NCI-H510A treated with DMSO at 0.1 percent for 48 hours (cell line): ENCODE measurements at places on chromosomes 6 and 20.

DNA sequence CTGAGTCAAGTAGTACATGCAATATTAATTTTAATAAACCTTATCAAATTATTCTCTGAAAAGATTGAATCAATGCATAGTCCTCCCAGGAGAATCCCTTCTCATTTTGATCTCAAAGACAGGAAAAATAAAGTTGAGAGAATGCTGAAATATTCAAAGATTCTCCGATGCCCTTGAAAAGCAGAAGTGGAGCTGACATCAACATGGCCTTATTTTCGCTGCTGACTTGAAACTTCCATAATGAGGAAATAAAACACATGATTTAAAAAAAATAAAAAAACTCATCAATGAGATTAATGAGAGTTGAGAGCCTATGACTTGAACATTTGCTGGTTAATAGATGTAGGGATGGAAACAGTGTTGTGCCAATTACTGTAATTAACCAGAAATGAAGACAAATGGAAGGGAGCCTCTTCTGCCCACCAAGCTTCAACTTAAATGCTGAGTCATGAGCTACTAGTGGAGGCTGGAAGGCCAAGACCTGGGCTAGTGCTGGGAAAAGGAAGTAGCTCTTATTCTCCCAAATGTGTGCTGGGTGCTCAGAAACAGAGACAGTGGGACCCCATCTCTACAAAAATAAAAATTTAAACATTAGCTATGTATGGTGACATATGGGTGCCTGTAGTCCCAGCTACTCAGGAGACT, 139.9 kb downstream of the BFSP1 start:
- no peak for DNase-seq

GRCh38 chr20:6466075-6466810, 301.2 kb upstream of the BMP2 start:
- DNase-seq = no peak

GRCh38 chr6:114592506-114592905, 249.7 kb upstream of the HS3ST5 start:
- DNase-seq = no peak

- no peak for DNase-seq
These were observed 61.0 kb upstream of the ZMYND8 start for GRCh38 chr20:47417245-47418068.

GRCh38 chr6:138567052-138567451, 67.8 kb upstream of the NHSL1 start:
- DNase-seq = no peak

- no peak for DNase-seq
These were observed 55.0 kb downstream of the BTBD9 start for GRCh38 chr6:38584731-38585130.

- DNase-seq = no peak
These were observed 154.5 kb downstream of the HACE1 start for GRCh38 chr6:104705095-104705707.

DNA sequence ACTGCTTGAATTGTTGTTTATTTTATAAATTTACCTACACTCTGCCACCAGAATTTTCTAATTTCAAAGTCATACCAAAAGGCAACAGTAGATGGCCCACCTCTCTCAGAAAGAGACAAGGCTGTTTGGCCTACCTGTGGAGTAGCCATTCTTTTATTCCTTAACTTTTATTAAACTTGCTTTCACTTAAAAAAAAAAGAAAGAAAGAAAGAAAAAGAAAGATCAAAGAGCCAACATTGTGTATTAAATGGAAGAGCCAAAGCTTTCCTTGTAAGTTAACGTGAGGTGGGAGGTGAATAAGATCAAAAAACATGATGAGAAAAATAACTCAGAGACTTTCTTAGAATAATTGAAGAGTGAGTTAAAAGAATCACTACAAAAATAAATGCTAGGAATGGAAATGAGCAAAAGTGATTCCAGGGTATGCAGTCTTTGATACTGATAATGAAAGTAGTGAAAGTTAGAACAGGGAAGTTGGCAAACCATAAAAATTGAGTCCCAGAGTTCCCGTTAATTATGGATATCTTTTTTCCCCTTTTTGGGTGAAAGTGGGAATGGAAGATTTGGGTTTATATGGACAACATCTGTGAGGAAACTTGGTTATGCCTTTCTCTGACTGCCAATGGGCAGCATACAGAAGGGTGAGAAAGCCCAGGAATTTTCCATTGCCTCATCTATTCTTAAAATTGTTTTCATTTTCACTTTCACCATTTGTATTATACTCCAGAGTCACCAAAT, 35.9 kb upstream of the MYB start:
- peak; percentile 14 for DNase-seq

DNA sequence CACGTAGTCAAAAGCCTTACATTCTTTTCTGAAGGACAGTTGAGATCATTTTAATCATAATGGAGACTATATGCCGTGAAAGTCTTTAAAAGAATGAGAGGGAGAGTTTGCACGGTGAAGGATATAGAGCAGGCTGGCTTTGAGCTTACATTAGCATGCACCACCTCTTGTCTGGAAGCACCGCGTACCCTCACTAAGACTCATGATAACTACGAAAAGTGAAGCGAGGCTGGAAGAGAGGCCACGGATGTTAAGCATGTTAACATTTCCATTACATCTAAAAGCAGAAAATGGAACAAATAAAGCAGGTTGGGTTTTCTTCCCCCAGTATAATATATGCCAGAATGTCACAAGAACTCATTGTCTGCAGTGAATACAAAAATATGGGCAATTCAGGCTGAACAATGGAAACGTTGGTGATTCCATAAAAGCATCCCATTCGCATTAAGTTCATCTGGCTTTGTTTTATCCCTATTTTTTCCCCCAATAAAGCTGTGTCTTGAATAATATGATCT, 40.6 kb upstream of the NKX2-2 start:
- no peak for DNase-seq

DNA sequence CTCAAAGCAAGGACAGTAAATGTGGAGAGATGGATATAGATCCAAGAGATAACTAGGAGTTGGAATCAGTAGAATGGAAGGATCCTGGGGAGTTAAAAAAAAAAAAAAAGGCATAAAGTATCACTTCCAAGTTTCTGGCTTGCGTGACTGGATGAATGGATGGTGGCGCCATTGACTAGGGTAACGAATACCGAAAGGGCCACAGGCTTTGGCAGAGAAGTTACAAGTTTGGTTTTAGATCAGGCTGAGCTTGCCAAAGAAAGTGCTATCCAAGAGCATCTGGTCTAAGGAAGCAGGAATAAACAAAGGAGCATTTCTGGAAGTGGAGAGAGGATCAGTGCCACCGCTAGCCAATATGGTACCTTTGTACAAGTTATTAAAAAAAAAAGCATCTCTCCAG, 17.5 kb downstream of the L3MBTL1 start:
- DNase-seq = no peak

GRCh38 chr6:111673937-111674336, 68.3 kb upstream of the TRAF3IP2 start:
- no peak for DNase-seq

- peak; percentile 92 for DNase-seq
These were observed 4.3 kb upstream of the CEBPB start for GRCh38 chr20:50186151-50186885.

DNA sequence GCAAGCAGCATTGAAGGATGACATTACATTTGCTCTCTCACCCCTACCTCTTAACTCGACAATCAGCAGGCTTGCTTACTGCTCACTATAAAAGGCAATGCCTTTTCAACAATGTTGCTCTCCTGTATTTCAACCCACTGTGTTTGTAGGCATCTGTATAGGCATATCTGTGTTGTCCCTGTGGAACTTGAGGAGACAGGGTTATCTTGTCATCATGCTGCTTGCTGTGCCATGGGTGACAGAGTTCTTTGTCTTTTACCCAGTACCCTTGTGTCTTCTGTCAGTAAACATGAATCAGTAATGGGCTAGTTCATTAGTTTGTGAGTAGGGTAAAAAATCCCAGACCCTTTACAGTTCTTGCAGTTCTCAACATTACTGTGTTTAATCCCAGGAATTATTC, 25.2 kb downstream of the PHF3 start:
- no peak for DNase-seq

DNA sequence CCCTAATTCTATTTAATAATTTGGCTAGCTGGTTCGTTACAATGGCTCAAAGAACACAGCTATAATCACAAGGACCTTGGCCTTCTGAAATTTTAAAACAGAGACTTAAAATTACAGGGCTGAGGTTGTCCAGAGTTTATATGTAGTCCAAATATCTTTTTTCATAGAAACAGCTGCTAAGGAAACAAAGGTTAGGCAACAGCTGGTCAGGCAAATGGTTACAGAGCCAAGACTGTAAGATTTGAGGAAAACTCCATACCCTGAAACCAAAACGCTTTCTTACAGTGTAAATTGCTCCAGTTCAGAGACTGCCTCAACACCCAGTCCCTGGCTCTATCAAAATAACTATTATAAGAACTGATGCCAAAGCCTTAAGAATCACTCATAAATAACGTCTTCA, 9.7 kb upstream of the ARHGAP18 start:
- no peak for DNase-seq

- DNase-seq = no peak
These were observed 60.9 kb downstream of the PLCB4 start for GRCh38 chr20:9129756-9130155.

DNA sequence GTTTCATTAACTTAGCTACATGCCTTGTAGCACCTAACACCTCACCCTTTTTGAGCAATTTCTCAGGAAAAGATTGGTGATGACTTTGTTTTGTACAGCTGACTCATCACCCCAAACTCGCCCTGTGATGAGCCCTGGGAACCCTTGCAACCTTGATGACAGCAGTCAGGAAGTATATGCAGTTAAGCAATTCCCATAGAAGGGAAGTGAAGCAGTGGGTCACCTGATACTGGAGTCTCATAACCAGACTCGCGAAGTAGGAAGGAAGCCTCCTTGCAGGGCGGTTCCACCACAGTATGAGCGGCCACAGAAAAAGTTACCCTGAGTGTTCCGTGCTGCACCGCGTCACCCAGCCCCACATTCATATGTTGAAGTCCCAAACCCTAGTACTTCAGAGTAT, 82.0 kb upstream of the EDN1 start:
- no peak for DNase-seq

DNA sequence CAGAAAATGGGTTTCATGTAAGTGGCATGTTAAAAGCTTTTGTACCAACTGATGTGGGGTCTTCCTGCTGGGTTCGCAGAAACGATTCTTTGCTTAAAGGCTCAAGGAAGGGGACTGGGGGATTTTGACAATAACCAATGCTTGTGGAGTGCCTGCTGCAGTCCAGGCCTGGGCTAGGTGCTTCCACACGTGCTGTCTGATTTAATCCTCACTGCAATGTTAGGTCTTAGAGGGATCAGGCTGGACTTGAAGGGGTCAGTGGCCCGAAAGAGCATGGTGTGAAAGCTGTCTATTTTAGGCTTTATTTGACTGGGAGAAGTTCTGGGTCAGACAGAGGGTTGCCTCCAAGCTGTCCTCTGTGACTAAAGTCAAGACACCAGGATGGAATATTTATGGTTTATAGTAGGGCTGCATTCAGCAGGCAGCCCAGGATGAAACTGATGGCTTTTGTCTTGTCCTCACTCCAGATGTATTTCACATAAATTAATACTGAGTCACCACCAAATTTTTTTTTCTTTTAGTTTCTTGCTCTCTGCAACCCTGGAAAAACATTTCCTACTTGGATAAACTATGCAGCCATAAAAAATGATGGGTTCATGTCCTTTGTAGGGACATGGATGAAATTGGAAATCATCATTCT, 219.1 kb downstream of the ZMYND8 start:
- no peak for DNase-seq

DNA sequence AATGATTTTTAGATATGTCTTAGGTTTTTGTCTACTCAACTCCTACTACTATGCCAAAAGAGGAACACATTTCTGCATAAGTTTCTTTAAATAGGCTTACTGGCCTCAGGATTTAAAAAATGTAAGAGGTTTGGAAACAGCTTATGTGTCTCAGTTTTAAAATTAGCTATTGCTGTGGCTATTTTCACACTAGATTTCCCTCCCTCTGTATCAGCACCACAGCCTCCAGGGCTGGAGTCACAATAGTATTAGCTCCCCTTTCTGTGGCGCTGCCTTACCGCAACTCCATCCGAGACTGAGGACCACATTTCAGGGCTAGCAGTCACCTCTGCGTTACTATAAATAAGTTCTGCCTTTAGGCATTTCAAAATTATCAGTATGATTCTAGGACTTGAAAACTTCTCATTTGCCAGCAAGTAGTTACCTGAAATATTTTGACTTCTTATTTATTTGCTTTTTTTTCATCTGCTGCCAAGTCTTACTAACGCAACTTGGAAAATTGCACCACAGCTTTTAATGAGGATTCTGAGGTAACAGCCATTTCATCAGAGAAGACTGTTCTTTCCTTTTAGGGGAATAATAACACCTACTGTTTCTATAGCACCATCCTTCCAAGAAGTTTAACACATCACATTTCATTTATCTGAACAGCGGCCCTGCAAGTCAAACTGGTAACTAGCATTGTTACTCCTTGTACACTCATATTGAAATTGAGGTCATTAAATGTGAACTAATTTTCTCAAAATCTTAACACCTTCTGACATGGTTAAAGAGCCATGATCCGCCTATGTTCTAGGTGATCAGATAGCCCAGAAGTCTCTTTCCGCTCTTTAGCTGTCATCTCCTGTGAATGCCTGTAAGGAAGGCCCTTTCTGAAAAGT, 105.9 kb downstream of the GJA10 start:
- no peak for DNase-seq

- DNase-seq = no peak
These were observed 13.5 kb downstream of the DYNLRB1 start for GRCh38 chr20:34529742-34530141.

DNA sequence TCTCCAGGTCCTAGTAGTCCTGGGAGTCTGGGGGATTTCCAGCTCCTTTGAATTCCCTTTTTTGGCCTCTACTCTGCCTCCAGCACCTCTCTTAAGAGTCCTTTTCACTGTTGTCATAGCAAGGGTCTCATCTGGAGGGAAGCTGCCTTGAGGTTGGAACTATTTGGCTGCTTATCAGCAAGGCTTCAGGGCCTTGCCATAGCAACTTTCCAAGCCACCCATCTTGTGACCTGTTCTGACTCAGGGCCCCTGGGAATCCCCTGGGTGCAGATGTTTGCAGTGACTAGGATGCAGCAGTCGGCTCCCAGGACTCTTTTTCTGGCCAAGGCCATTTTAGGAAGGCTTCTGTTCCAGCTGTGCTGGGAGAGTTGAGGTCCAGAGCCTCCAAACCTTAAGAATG, 12.4 kb downstream of the PKIG start:
- no peak for DNase-seq

DNA sequence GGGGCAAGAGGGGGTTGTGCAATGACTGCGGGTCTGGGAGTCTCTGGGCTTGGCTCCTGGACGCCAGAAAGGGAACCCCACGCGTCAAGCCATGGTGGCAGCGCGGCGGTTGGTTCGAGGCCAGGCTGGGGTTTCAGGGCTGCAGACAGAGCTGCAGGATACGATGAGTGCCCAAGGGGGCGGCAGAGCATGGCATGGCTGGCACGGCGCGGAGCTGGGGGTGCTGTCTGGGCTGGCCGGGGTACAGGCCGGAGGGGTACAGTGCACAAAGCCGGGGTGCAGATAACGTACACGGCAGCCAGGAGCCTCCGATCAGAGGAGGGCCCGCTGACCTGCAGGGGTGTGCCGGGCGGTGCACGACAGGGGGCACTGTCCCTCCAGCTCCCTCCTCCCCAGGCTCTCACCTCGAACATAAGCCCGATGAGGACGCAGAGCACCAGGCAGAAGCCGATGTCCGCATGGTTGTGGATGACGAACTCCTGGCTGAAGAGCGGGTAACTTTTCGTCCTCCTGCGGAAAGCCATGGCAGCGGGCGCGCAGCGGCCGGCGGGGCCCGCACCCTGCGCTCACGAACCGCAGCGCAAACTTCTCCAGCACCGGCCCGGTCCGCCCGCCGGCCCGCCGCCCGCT, 353 bp downstream of the TRAM2 start:
- DNase-seq = peak; percentile 96
